ENCODE measurements at places on chromosomes 16 and 17. TPM values are rescaled to one million over a fixed set of nuclear protein-coding genes. Genes with fewer than 3 reads are reported as not detected.

- no peak for DNase-seq
Measured at GRCh38 chr16:87176735-87177134, 140.5 kb downstream of the C16orf95 start.

DNA sequence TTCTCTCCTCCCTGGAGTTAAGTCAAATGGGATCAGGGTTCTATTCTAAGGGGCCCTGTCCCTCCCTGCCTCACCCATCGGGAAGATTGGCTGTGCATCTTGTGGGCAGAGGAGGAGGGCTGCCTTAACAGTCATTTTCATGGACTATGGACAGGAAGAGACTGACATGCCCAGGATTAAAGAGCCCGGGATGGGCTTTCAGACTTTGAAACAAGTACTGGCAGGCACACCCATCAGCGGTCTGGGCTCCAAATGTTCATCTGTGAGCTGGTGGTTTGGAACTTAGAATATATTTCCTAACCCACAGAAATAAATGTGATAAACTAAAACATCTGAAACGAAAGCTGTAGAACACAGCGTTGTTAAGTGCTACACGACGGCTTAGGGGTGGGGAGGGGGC, 6.5 kb downstream of the SLC6A4 start:
- DNase-seq, result no peak

DNA sequence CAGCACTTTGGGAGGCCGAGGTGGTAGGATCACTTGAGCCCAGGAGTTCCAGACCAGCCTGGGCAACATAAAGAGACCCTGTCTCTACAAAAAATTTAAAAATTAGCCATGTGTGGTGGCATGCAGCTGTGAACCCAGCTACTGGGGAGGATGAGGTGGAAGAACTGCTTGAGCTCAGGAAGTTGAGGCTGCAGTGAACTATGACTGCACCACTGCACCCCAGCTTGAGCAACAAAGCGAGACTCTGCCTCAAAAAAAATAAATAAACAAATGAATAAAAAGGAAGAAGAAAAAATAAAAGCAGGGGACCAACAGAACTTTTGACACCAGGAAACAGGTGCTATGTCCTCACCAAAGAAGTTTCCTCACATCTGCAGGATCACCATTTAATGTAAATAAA, 14.2 kb downstream of the TERF2 start:
- DNase-seq, result no peak

- no peak for DNase-seq
Measured at GRCh38 chr17:1471911-1472821, 16.1 kb upstream of the CRK start.

DNA sequence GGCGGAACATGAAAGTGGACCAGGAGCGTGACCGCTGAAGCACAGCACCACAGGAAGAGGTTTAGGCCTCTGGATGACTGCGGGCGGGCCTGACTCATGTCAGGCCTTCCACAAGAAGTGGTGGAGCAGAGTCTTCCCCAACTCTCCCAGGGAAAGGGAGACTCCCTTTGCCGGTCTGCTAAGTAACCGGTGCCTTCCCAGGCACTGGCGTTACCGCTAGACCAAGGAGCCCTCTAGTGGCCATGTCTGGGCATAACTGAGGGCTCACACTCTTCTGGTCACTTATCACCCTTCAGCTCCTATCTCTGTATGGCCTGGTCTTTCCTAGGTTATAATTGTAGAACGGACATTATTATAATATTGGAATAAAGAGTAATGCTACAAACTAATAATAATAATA, 1931.9 kb downstream of the TP53TG3F start:
- DNase-seq, result no peak

DNA sequence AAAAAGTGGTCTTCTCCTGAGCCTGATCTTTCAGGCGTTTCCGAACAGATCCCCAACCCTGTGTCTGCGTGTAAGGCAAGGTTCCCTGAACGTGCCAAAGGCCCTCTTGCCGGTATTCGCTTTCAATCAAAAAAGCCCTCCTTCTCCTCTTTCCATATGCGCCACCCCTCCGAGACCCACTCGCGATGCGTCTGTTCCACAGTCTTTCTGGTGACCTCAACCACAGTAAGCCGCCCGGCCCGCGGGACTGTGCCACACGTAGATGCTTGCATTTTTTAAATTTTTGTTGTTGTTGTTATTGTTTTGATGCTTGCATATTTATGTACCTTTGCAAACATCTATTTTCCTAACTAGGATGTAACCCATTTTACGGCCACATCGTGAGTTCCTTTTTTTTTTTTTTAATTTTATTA, 607 bp upstream of the PRPSAP1 start:
- DNase-seq, result peak; percentile 51

- DNase-seq, result no peak
Measured at GRCh38 chr17:3968886-3969524, 4.8 kb upstream of the ATP2A3 start.

DNA sequence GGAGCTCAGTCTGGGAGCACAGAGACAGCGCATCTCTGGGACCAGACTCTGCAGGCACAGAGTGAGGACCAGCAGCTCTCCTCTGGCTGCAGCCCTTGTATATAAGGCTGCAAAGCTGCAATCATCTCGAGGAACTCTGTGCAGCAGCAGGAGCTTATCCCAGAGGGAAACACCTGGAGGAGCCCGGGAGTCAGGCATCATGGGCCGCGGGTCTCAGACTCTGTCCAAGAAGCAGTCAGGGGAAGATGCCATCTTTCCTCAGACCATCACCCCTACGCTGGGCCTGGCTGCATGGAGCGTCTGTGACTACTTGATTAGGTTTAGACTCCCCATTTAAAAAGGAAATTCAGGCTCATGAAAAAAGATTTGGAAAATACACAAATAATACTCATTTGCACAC, 122.0 kb downstream of the IRF8 start:
- DNase-seq, result no peak

DNA sequence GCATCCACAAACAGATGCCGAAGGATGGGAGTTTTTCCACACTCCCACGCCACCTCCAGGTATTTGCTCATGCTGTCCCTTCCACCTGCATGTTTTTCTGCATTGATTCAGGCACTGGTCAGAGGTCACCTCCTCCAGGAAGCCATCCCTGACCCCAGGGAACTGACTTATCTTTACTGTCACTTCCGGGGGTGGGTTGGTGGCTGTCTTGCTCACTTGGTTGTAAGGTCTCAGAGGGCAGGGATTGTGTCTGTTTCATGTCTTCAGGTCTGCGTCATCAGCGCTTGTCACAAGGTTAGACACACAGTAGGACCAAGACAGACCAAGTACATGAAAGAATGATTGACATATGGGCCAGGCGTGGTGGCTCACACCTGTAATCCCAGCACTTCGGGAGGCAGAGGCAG, 1.9 kb upstream of the IL4R start:
- no peak for DNase-seq

GRCh38 chr17:74383141-74383540, 15.8 kb downstream of the GPR142 start:
- DNase-seq, result peak; percentile 0

DNA sequence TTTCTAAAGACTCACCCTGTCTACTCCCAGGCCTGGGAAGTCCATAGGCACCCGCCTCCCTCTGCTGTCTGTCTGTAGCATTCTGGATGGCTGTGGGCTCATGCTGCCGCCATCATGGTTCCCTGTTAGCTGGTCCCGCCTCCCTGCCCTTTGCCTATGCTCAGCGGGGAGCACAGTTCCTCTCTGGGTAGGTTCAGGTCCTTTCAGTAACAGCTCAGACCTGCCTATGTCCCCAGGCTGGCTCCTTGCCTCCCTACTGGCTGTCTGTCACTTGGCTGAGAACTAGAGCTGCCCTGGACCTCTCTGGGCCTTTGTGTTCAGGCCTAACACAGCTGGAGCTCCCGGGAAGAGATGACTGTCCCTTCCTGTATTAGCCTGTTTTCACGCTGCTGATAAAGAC, 317.9 kb downstream of the SNX29 start:
- no peak for DNase-seq

- no peak for DNase-seq
Measured at GRCh38 chr16:35431829-35432663, 1972.6 kb downstream of the TP53TG3F start.

- DNase-seq, result no peak
Measured at GRCh38 chr16:83933885-83934683, 19.0 kb upstream of the OSGIN1 start.

GRCh38 chr17:27299384-27300049, 5.6 kb downstream of the WSB1 start:
- no peak for DNase-seq

DNA sequence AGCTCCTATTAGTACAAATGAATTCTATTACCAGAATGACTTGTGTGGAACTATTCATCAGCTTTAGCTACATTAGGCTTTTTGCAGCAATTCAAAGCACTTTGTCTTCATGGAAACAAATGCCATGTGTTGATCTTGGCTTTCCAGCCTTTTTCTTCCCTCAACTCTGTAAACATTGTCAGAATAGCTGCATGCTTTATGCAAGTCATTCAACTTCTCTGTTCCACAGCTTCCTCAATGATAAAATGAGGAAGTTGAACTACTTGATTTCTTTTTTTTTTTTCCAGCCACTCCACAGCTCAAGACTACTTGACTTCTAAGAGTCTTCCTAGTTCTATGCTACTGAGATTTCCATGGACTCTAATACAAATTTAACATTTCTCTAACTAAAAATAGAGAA, 41.1 kb downstream of the KIAA0753 start:
- no peak for DNase-seq

DNA sequence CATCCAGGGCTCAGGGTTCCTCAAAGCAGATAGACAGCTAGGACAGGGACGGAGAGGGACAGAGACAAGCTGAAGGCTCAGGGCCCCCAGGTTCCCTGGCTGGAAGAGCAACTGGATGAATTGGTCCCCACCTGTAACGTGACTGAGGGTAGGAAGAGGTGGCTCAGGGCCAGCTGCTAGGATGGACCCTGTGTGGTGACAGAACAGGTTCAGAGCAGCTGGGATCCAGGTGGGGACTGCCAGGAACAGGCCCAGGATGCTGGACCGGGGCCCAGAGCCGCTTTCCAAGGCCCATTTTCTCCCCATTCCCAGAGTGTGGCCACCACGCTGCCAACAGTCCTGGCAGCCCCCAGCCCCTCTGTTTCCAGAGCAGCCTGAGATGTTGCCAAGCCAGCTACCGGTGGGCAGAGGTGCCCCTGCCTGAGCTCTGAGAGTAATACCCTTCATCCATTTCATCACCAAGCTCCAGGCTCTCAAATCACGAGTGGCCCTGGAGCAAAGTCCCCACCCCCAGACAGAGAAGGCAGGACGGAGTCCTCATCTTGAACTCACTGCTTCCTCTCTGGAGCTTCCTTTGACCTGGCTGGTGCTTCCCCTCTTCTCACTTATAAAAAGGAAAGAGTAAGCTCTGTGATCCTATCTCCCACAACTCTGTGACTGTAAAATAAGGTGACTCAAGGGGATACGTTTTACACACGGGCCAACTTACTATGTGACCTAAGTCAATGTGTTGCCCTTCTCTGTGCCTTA, 79.6 kb downstream of the TMEM132E start:
- DNase-seq, result no peak

GRCh38 chr16:47197536-47198179, 53.9 kb upstream of the NETO2 start:
- DNase-seq, result peak; percentile 75

DNA sequence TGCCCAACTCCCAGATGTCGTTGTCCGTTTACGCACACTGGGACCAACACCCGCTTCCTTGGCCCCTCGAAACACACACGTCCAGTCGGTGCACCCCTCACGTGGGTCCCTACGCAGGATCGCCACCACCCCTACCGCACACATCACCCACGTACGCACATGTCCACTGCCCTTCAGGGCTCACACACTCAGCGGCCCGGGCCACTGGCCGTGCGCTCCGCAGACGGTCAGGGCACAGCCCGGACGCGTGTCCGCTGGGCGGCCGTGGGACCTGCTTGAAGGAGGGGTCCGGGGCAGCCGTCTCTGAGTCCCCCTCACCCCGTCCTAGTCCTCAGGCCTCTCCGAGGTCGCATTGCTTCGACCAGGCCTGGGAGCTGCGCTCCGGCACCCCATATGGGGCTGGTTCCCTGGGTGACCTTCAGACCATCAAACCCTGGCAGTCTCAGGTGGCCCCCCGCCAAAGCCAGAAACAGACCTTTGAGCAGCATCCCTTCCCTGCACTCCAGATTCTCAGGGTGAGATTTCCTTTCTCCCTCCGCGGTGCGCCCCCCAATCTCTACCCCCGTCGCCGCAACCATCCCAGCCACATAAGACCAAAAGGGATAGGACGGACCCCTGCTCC, 914 bp upstream of the GPRC5B start:
- DNase-seq, result peak; percentile 50

DNA sequence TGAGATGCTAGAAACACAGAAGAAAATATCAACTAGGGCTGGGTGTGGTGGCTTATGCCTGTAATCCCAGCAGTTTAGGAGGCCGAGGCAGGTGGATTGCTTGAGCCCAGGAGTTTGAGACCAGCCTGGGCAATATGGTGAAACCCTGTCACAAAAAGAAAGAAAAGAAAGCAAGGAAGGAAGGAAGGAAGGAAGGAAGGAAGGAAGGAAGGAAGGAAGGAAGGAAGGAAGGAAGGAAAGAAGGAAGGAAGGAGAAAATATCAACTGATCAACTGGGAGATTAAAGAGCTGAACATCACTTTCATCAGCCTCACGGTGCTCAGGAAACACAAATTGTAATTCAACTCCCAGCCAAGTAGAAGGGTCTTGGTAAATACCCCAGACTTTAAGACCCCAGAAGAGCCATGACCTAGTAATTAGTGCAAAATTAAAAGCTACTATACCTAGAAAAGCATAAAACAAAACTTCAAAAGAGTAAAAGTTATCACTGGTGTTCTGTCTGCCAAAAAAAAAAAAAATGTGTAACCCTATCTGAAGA, 27.8 kb upstream of the SLFN13 start:
- DNase-seq, result no peak

DNA sequence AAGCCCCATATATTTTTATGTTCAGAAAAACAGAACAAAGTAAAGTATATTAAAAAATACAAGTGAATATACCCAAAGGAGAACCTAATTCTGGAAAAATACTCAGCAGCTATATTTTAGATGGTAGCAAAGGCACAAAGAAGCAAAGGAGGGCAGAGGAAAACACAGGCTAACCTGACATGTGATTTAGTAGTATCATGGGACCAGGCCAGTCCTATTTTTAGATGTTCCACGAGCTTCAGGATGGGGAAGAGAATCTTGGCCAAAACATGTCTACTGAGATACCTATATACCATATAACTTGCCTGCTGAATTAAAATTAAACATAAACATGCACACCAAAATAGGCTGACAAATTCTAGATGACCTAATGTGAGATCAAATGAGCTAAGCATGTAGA, 32.9 kb downstream of the SMYD4 start:
- DNase-seq, result no peak

OR3A3 gene
- total RNA-seq, result not detected

PIRT gene
- not detected for total RNA-seq

GLP2R gene
- 0.11 TPM for total RNA-seq

IRX5 gene
- total RNA-seq, result 11.6 TPM

CDH11 gene
- 9.7 TPM for total RNA-seq

AATK gene
- 5.3 TPM for total RNA-seq

APOBR gene
- 0.48 TPM for total RNA-seq

Data from Right ventricle myocardium superior (tissue), 1 donor.